Naive thymus-derived CD4-positive, alpha-beta T cell (primary cell): ENCODE measurements at places on chromosomes 11 and 22.

DNA sequence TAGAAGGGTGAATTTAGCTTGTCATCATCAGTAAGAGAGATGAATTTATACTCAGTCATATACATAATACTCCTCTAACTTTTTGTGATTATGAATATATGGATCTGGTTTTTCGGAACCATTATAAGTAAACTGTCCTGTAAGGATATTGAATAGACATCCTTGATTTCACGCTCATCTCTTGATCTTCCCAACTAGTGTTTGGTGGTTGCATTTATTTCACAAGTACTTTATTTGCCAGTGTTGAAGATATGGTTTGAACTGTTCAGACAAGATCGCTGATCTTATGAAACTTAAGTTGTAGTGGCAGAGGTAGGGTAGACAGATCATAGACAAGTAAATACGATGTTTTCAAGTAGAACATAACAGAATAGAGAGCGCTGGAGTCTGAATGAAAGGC is 3.0 kb downstream of the FBXO7 start:
- DNase-seq, result no peak

GRCh38 chr22:26985931-26986782 is 328.8 kb downstream of the MIAT start:
- DNase-seq, result no peak

- DNase-seq, result no peak
Observed at GRCh38 chr11:106179048-106179447, 101.6 kb downstream of the AASDHPPT start.

GRCh38 chr11:20353829-20354434 is 9.6 kb upstream of the HTATIP2 start:
- no peak for DNase-seq

GRCh38 chr11:72292106-72292785 is 48.3 kb upstream of the PHOX2A start:
- no peak for DNase-seq

DNA sequence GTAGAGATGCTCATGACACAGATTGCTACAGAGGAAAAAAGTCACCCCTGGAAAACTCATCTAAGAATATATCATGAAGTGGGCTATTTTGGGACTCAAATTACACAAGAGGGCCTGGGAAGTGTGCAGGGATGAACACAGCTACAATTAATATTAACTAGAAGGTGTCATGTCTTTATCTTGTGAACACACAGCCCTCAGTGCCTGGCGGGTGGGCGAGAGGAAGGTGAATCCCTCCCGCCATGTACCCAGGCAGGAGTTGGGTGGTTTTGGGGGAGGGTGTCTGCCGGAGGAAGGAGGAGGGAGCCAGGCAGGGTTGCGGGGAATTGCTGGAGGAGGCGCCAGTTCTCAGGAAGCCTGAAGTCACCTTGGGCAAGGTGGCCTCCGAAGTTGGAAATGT is 5.1 kb upstream of the FAM83F start:
- DNase-seq, result no peak
